ENCODE measurements at places on chromosomes 2 and 18. TPM values are rescaled to one million over a fixed set of nuclear protein-coding genes. Genes with fewer than 3 reads are reported as not detected.

Gene SLC30A3
- not detected for total RNA-seq

Gene SCYGR4
- total RNA-seq, result not detected

Gene RFX8
- not detected for total RNA-seq

Gene NRP2
- total RNA-seq, result 35.6 TPM

Gene MYOM1
- total RNA-seq, result 0.96 TPM

Gene ITPRIPL1
- 3.6 TPM for total RNA-seq

Gene C2orf15
- not detected for total RNA-seq

Gene CCDC102B
- total RNA-seq, result not detected

Gene CYS1
- total RNA-seq, result 8.4 TPM

Gene RTP5
- total RNA-seq, result not detected

Gene FAM237A
- not detected for total RNA-seq

Gene PRPF40A
- total RNA-seq, result 130 TPM
